Stimulated activated CD8-positive, alpha-beta memory T cell treated with anti-CD3 and anti-CD28 coated beads, Interleukin-15, amount 100 ng/mL, for 1 hour (primary cell): ENCODE measurements at places on chromosomes 13 and 19.

DNA sequence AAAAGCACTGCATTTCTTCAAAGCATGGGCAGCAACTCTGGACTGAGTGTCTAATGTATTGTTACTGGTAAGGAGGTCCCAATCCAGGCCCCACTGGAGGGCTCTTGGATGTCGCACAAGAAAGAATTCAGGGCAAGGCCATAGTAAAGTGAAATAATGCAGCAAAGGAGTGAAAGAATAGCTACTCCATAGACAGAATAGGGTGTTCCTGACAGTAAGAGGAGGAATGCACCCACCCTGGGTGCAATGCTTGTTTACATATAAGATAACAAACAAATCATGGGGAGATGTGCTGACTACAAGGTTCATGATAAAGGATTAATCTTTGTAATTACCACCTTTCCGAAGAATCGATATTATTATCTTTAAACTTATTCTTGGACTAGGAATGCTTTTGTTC is 58.8 kb upstream of the ABCC4 start:
- no peak for DNase-seq

GRCh38 chr19:51644636-51645271 is 1.9 kb downstream of the SIGLEC14 start:
- DNase-seq = no peak

- DNase-seq = no peak
These were observed 6.2 kb downstream of the PTH2 start for GRCh38 chr19:49417088-49417487.

DNA sequence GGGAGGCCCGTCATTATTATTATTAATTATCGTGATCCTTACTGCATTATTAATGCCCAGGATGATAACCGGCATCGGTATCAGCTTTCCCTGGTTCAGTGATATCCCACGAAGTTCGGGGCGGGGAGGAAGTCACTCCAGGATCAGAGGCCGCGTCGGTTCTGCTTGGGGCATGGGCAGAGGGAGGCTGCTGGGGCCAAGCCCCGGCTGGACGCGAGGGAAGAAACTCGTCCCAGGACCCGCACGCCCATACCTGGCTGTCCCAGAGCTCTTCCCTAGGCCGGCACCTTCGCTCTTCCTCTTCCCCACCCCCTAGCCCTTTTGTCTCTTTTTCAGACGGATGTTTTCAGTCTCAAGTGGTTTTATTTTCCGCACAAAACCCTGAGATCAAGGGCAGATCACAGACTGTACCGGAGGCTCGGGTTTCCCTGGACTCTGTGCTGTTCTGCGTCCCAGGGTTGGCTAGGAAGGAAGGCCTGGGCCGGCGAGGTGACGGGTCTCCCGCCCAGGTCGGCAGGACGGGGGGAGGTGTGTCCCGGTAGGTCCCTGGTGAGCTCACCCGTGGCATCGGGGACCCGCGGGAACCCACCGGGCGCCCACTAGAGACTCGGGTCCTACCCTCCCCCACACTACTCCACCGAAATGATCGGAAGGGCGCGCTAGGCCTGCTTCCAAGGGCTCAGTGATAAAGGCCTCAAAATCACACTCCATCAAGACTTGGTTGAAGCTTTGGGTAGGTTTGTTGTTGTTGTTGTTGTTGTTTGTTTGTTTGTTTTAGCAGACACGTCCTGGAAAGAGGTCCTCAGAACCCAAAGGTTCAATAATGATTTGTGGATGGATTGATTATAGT is 7.9 kb downstream of the ZIC2 start:
- no peak for DNase-seq

- DNase-seq = no peak
These were observed 1.3 kb downstream of the ZFP14 start for GRCh38 chr19:36377541-36378178.

DNA sequence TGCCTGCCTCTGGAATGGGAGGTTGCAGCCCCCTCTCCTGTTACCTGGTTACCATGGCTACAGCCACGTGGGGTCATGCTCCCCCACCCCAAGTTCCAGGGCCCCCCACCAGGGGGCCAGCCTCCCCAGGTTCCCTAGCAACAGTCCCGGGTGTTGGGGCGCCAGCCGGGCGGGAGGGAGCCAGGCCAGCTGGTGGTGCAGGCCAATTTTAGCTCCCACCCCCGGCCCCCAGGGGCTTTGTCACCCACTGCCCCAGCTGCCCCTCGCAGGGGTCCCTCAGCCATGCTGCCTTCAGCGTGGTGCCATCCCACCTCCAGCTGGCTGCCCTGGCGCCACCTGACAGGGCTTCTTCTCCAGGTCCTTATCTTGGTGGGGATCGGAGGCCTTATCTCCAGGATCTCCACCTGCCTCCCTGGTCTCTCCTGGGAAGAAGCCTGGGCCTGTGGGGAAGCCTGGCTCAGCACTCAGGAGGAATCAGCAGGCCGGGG is 3.0 kb downstream of the MARK4 start:
- no peak for DNase-seq

DNA sequence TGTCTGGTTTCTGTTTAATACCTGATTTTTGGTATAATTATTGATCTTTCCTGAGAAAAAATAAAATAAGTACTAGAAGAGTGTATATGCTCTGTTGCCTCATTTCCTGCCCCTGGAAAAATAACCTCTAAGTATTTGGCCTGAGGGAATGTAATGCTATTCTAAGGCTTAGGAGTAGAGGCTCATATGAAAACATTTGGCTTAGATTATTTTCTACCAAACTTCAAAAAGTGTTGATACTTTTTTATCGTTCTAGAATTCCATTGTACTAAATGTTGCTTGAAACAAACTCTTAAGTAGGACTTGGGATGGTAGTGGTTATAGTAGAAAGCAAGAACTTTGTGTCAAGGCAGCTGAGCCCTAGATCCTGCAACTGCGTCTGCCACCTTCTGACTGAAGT is 57.8 kb downstream of the COG3 start:
- no peak for DNase-seq

DNA sequence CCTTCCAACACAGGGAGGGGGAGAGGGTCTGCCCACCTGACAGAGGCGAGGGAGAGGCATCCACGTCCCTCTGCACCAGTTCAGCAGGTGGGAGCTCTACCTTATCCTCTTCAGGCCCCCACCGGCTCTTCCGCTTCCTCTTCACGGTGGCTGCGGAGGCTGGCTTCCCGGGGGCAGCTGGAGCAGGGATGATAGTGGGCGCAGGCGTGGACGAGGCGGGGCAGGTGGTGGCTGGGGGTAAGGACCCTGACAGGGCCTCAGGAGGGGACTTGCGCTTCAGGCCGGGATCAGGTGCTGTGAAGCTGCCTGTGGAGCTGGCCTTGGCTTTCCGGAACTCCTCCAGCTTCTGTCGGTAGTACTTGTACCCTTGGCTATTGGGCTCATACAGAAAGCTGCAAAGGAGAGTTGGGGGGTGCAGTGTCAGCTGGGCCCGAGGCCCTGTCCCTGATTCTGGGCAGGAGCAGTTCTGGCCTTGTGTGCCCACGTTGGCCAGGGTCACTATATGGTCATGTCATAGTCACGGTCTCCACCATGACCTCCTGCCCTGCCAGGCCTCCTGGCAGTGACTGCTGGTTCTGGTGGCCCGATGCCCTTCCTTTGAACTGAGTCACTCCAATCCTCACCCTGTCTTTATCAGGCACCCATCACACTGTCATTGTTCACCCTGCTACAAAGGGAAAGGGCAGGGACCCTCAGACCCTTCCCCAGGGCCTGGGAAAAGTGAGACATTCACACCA is 23.2 kb downstream of the SUGP1 start:
- DNase-seq = no peak

DNA sequence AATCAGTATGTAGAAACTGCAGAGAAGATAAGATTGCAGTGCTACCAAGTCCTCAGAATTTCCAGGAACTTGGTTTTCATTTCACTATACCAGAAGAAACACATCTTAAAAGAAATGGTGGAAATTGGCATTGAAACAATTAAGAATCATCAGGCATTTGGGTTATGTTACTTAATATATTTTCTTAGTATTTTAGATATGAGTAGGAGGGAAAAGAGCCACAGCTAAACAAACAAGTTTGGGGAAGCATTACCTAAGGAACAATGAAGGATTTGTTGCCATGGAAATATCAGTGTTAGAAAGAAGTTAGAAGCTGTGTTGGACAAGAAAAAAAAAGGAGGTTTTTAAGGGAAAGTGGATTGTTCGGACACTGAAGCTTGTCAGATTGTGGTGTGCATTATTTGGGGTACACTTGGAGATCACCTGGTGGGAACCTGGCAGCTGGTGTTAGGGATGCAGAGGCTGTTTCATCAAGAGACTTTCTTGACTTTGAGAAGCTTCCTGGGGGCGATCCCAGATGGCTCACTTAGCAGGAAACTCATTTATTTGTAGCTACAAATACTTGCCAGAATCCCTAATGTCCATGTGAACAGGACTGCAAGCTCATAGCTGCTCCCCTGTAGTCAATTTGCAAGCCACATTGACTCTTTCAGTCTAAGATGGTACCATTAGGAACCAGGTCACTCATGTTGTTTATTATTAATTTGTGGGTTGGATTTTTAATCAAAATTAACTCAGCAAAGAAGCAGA is 246.7 kb downstream of the RFC3 start:
- DNase-seq = no peak

DNA sequence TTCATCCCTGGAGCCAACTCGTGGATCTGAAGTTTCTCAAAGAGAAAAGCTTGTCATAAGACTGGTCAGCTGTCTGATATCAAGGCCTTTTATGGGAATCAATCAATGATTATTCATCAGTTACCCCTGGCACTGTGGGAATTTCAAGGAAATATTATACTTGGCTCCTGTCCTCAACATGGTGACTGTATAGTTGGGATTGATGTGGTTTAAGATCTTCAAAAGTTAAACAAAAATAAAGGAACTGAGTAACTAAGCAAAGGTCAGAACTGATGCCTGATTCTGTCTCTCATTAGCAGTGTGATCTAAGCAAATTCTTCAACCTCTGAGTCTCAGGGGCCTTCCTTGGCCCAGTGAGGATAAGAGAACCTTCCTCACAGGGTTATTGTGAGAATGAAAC is 22.2 kb upstream of the SERPINE3 start:
- DNase-seq = no peak

DNA sequence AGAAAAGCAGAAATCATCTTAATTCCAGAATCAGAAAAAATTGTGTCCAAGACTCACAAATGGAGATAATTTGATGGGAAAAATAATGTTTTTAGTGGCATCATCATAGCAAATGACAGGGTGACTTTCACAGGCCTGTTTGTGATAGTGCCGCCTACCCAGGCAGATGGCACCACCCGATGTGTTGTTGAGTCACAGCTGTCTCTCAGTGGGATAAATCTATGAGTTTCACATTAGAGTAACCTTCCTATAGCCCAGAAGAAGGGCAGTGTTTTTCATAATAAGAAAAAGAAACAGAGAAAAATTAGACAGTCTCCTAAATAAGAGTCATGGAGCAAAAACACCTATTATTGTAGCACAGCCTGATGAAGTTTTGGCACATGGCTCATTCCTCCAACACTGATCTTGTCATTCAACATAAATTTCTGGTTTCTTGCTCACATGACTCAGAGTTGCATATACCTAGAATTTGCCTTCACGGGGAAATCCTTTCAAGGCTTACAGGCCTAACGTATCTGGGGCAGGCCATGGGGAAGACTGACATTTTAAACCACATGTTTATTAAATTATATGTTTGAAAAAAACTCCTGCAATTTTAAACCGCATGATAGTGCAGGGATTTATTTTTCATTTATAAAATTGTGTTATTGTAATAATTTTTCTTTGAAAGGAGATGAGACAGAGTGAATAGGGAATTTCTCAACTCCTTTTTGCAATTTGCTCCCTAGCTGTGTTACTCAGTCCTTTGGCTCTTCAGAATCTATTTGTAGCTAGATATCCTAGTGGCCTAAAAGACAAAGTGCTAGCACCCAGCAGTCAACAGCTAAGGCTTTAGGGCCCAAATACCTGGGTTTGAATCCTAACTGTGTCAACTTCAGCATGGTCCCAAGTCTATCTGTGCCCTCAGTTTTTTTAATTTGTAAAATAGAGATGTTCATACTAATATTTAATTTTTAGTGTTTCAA is 393.7 kb downstream of the NDFIP2 start:
- no peak for DNase-seq

DNA sequence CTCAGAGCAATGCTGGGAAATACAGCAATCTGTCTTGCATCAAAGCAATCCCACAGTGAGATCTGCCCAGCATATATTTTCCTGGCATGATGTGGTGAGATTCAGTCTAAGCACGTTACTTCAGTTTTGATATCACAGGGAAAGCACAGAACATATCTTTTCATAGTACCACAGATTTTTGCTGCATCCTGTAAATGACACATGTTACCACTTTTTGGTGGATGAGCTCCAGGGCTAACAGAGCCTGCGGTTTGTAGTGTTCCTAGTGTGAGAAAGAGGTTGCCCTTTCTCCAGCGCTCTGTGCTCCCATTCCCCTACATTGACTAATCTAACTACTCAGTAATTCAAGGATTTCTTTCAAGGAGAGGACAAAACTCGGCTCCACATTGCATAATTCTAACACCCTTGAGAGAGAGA is 409.0 kb downstream of the GPC6 start:
- DNase-seq = no peak

DNA sequence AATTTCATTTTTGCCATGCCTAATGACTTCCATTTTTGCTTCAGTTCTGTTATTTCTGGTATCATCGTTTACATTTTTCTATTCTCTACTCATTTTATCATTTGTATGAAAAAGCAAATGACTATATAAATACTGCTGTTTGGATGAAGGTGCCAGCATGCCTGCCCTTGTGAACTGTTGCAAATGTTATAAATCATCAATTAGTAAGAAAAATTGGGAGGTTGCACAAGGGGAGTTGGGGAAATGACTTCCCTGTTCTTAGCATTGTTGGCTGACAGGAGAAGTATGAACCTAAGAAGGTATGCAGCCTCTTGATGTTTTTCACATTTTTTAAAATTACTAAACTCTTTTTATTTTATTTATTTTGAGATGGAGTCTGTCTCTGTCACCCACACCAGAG is 15.1 kb downstream of the SAFB start:
- no peak for DNase-seq

GRCh38 chr13:21701460-21701859 is 30.6 kb downstream of the FGF9 start:
- DNase-seq = no peak

DNA sequence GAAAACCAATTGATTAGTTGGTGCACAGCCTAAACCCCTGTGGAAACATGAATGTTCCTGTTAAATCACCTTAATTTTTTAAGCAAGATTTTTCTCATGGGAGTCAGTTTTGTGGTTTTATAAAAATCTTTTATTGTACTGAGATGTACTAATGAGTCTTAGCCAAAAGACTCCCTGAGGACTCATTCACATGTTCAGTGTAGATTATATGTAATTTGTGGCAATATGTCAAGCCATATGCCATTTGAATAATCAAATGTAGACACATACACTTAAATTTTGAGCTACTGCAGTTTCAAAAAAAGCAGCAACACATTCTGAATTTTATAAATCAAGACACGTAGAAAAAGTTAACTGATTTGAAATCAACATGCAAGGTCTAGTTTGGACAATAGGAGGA is 395.2 kb downstream of the MYO16 start:
- DNase-seq = no peak

DNA sequence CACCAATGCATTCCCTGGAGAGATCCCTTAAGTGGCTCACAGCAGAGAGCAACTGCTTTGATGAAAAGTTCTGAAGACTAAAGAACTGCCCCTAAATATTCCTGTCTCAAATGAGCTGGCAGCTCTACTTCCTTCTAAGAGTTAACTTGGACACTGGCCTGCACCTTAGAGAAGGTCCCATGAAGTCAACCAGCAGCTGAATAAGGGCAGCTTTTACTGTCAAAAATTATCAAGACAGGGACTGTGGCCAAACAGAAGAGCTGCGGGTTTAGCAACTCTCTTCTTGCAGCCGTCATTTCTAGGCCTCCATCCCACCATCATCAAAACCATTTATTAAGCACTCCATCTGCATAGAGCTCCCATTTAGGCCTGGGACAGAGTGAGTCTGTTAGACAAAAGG is 491.1 kb upstream of the TSHZ3 start:
- no peak for DNase-seq

GRCh38 chr13:66506979-66507378 is 723.2 kb downstream of the PCDH9 start:
- no peak for DNase-seq
